ENCODE measurements at places on chromosomes 13 and 19.

- DNase-seq: peak; percentile 62
Measured at GRCh38 chr19:55251341-55252081, 7.3 kb downstream of the PPP6R1 start.

GRCh38 chr13:35984776-35985453, 146.3 kb downstream of the DCLK1 start:
- no peak for DNase-seq

DNA sequence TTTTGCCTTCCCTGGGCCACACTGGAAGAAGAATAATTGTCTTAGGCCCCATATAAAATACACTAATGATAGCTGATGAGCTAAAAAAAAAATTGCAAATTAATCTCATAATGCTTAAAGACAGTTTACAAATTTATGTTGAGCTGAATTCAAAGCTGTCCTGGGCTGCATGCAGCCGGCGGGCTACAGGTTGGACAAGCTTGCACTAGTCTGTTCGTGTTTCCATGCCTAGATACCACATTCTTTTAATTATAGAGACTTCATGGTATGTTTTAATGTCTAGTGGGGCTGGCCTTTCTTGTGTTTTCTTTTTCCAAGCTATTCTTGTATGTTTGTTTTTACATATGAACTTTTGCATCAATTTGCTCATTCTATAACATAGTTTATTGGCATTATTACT, 90.6 kb downstream of the SGCG start:
- DNase-seq: no peak

GRCh38 chr13:43089912-43090498, 66.6 kb downstream of the DNAJC15 start:
- no peak for DNase-seq

DNA sequence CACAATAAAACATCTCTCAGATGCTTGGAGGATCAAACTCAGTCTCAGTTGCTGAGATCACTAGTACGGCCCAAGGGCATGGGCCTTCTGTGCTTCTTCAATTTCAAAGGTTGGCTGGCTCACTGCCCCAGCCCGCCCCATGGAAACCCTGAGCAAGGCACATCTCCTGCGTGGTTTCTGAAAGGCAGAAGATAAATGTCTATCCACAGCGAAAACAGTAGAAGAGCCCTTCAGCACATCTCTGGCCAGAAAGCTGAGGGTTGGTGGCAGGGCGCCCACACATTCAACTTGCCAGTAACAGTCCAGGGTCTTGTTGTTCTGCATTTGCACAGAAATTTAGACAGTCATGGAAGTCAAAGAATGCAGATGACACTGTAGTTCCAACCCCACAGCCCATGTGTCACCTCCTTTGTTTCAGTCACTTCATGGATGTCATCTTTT, 24.0 kb upstream of the KATNAL1 start:
- no peak for DNase-seq

GRCh38 chr13:65095161-65096082, 2134.7 kb downstream of the PCDH9 start:
- DNase-seq: no peak

GRCh38 chr13:29844441-29844840, 6.0 kb downstream of the UBL3 start:
- DNase-seq: no peak

- no peak for DNase-seq
Measured at GRCh38 chr13:23771552-23771951, 117.6 kb downstream of the MIPEP start.

DNA sequence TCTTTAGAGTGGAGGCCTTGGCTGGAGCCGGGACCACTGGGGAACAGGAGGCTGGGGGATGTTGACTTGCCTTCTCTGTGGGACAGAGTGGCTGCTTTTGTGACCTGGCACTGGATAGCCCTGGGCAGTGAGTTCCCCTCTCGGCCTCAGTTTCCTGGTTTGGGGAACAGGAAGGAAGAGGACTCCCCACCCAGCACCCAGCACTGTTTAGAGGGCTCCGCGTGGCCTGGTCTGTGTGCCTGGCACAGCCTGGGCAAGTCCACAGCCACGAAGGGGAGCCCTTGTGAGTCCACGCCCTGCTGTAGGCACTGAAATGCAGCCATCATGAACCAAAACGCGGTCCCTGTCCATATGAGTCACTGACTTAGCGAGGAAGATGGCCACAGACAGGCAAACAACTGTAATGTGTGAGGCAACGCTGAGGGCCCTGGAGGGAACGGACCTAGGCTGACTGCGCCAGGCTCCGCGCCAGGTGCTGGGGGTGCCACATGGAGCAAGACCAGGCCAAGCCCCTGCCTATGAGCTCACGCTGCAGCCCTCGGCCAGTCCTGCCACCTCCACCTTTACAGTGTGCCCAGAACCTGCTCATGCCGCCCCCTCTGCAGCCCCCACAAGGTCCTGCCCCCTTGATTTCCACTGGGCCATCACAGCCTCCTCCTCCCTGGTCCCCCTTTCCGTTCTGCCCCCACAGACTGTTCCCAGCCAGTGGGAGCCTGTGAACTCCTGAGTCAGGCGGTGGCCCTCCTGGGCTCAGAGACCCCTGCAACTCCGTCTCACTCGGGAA, 35.5 kb downstream of the PAK4 start:
- no peak for DNase-seq

GRCh38 chr19:17357724-17358123, 19.4 kb downstream of the PLVAP start:
- no peak for DNase-seq

DNA sequence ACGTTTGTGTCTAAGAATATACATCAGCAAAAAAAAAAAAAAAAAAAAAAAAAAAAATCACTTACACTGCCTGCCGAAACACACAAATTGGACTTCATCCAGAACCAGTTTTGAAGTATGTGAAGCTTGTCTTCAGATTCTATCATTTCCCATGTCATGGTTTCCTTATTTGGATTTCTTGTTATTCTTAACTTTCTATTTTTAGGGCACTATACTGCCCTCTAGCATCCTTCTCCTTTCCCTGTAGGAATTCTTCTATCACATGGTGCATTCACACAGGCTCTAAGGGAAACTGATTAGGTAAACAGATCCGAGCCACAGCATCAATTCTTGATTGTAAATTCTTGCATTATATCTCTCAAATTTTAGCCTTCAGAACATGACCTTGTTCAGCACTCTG, 1507.5 kb downstream of the OLFM4 start:
- no peak for DNase-seq

DNA sequence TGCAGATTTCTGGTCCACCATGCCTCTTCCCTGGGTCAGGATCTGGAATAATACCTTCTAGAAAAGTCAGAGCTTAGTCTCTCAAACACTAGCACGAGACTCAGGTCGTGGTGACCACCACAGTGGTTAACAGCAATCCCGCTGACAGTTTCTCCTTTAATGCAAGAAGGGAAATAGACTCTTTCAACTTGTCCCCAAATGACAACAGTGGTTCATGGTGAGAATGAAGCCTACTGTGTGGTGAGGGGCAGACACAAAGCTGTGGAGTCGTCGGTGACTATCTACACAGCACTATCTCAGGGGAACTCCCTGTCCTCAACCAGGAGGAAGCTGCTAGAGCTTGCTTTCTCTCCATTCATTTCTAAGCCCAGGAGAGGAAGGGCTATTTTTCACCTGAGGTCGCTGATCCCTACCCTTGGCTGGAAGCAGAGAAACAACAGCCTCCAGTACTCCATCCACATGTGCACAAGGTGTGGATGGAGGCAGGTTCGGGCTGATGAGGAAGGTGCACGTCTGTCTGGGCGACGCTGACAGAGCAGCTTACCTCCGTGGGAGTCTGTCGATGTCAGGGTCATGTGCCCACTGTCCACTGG, 72.4 kb downstream of the STK24 start:
- no peak for DNase-seq

- no peak for DNase-seq
Measured at GRCh38 chr19:55246462-55247451, 12.1 kb downstream of the PPP6R1 start.

DNA sequence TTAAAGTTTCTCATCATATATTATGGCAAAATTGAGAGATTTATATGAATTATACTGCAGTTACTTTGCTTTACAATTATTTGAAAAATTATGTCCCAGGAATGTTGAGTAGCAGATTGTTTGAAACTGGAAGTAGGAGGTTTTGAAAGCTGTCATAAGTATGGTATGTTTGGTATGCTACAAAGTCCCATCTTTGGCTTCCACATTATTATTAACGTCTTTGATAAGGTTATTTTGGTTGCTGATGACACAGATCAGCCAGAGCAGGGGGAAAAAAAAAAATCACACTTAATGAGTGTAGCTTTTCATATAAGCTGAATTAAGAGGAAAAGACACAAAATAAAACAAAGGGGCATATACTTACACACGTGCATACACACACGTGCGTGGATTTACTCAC, 130.1 kb downstream of the SLITRK1 start:
- DNase-seq: no peak

DNA sequence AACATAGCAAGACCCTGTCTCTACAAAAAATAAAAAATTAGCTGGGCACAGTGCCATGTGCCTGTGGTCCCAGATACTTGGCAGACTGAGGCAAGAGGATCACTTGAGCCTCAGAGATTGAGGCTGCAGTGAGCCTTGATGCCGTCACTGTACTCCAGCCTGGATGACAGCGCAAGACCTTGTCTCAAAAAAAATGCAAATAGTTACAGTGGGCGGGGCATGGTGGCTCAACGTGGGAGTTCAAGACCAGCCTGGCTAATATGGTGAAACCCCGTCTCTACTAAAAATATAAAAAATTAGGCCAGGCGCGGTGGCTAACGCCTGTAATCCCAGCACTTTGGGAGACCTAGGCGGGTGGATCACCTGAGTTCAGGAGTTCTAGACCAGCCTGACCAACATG, 8.5 kb downstream of the PGLS start:
- no peak for DNase-seq

- no peak for DNase-seq
Measured at GRCh38 chr19:47028195-47028601, 8.6 kb downstream of the NPAS1 start.

DNA sequence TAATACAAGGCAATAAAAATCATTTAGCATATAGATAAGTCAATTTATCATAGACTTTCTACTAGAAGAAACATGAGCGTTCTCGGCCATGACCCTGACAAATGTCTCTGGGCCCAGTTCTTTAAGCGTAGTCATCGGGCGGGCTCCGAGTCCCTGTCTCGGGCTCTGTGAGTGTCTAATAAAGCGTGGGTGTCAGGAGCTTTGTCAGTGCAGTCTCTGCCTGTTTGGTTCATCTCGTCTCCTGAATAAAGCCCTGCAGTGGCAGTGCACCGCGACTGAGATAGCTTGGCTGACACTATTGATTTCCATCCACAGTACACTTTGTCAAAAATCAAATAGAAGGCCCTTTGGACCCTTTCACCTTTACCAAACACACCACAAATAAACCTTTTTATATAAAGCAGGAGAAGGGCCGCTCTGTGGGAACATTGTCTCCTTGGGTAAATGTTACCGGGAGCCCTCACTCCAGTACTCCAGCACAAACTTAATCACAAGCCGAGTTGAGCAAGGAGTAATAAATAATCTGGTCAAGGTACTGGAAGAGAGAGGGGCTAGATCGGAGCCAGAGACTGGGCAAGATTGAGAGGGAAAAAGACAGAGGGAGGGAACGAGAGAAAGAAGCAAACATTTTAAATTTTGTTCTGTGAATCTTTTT, 368.2 kb upstream of the TSHZ3 start:
- DNase-seq: no peak

DNA sequence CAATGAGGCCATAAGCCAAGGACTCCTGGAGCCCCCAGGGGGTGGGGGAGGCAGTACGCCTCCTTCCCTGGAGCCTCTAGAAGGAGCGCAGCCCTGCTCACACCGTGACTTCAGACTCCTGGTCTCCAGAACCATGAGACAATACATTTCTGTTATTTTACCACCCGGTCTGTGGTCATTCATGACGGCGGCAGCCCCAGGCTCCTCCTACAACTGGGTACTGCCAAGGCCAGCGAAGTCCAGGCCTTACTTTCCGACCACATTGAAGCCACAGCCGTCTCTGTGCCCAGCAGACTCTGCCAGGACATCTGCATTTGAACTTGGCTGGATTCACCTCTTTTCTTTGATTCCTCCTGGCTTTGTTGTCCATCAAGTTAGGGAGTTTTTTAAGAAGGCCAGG, 10.5 kb downstream of the GNG7 start:
- DNase-seq: no peak

GRCh38 chr13:65468628-65469027, 1761.5 kb downstream of the PCDH9 start:
- DNase-seq: no peak

- no peak for DNase-seq
Measured at GRCh38 chr13:111060237-111060919, 54.7 kb upstream of the ARHGEF7 start.

DNA sequence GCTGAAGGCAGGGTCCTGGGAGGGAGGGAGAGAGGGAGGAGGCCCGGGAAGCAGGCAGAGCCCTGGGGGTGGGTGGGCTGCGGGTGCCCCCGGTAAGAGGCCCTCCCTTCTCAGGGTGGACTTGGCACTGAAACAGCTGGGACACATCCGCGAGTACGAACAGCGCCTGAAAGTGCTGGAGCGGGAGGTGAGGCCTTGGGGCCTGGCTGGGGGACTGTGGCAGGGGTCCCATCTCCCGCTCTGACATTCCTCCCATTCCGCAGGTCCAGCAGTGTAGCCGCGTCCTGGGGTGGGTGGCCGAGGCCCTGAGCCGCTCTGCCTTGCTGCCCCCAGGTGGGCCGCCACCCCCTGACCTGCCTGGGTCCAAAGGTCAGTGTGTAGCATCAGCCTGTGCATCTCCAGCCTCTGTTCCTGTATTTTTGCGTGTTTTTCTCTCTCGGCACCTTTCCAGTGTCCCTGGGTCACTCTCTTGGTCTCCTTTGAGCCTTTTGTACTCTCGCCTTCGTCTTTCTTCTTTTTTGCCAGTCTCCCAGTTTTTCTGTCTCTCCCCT, 53.4 kb downstream of the TRPM4 start:
- no peak for DNase-seq

GRCh38 chr13:98792321-98792720, 39.8 kb upstream of the SLC15A1 start:
- DNase-seq: no peak

GRCh38 chr19:14615623-14616022, 32.7 kb downstream of the CLEC17A start:
- DNase-seq: no peak

DNA sequence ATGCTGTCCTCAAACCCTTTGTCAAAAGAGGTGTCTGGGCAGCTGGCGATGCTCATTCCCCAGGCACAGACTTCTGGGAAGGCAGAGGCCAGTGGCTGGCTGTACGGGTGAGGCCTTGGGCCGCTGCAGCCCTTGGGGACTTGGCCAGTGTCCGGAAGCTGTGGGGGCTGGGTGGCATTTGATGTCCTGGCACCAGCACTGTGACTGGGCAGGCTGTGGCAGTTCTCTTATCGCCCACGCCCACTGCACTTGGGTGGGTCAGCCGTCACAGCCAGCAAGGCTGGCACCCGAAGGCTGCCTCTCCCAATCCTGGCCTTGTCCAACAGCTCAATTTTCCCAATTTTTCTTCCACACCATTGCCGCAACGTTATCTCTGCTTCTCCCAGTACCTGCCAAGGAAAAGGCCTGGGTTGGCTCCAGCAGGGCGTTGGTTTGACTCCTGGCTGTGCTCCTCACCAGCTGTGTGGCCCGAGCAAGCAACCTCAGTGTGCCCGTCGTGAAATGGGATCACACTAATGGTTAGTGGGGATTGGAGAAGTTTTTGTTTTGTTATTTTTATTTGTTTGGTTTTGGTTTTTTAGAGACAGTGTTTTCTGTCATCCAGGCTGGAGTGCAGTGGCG, 12.7 kb upstream of the SLC44A2 start:
- DNase-seq: no peak

Measured in CD4-positive, alpha-beta T cell (primary cell).